Transverse colon (tissue), 4 donors: ENCODE measurements at places on chromosomes 16 and 17. TPM values are rescaled to one million over a fixed set of nuclear protein-coding genes. Genes with fewer than 3 reads are reported as not detected.

Gene PLEKHG4
- total RNA-seq, result 10.6 TPM

Gene PARD6A
- total RNA-seq, result 8.1 TPM

Gene CACNG5
- not detected for total RNA-seq

Gene SLC47A1
- total RNA-seq, result 0.32 TPM

Gene NKD1
- 3.0 TPM for total RNA-seq

Gene CRK
- 55.7 TPM for total RNA-seq

DNA sequence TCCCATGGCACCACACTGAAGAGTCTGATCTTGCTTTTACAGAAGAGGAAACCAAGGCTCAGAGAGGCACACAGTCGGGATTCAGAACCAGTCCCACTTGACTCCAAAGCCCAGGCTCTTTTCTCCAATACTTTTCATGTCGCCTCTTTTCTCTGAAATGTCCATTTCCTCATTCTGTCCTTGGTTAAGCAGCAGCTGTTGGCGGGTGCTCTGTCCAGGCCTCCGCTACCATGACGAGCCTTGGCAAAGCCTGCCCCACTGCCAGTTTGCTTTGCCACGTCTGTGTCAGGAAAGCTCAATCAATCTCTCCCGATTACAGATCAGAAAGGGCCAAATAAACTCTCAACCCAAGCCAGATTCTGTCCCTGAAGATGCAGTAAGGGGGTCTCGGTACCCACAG, 9.1 kb upstream of the CEP295NL start:
- no peak for DNase-seq

- no peak for DNase-seq
Measured at GRCh38 chr17:60039847-60040442, 38.8 kb downstream of the HEATR6 start.

GRCh38 chr17:9402590-9403199, 172.9 kb downstream of the STX8 start:
- peak; percentile 25 for DNase-seq

DNA sequence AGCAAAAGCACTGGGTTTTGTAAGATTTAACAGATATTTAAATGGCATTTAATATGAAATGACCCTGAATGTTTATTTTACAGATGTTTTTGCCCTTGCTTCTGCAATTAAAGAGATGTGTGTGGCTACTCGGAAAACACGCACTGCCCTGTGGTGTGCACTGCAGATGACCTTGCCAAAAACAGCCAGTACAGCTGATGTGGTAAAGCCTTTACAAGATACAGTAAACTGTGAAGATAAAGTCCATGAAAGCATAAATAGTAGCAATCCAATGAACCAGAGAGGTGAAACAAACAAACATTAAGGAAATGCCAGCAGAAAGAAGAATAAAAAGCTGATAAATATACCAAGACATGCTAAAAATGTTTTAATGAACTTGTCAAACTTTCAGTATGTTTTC, 15.7 kb downstream of the CCDC43 start:
- DNase-seq, result no peak

- peak; percentile 74 for DNase-seq
Measured at GRCh38 chr17:58083491-58084316, 485 bp downstream of the DYNLL2 start.

- DNase-seq, result no peak
Measured at GRCh38 chr16:28904828-28905227, 20.2 kb downstream of the RABEP2 start.

- peak; percentile 89 for DNase-seq
Measured at GRCh38 chr17:65100316-65101140, 36.6 kb upstream of the RGS9 start.

DNA sequence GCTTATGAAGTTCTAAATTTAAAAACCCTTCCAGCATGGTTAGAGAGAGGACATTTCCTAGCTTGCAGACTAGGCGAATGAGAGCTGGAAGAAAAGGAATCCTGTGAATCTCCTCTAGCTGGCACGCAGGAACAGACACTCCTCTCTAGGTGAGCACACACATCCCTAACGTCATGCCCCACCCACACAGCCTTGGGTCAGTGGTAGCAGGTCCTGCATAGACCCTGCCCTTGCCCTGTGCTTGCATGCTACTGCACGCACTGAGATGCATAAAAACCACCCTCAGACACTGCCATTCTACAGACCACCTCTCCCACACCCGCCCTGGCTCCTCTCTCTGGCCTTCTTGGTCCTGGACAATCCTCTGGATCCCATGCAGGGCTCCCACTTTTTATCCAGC, 23.5 kb downstream of the CES1 start:
- DNase-seq, result no peak

DNA sequence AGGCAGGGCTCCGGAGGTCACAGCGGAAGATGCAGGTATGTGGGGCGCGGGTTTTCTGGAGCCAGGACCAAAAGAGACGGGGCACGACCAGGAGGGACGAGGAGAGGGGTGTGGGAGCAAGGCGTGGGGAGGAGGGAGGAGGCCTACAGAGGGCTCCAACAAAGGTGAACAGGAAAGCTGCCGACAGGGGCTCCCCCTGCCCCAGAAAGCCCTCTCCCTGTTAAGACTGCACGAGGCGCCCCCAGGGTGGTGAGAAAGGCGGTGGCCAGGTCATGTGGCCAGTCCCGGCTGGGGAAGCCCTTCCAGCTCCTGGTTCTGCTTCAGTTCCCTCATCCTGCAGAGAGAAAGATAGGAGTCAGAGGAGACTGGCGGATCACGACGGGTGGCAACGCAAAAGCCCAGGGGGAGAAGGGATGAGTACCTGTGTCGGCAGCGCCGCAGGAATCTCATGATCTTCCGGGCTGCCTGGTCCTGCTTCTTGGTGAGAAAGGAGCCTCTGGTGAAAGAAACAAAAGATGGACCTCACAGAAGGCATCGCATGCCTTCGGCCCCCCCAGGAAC, 949 bp upstream of the SPAG7 start:
- no peak for DNase-seq

DNA sequence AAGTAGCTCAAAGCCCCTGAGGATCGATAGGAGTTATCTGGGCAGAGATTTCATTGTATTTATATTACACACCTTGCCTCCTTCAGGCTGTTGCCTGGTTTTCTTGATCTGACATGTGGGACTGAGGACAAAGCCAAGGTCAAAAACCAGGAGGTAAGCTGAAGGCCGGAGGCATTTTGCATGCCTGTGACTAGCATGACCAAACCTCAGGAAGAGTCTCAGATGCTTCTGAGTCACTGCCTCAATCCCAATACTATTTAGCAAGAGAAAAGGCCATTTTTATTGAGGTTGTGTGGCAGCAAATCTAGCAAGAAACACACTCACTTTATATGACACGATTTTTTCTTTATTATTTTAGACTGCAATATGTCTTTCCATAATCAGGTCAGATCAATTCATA, 968.1 kb downstream of the CDH11 start:
- DNase-seq, result no peak

- no peak for DNase-seq
Measured at GRCh38 chr16:3057181-3058138, 8.0 kb upstream of the IL32 start.

- no peak for DNase-seq
Measured at GRCh38 chr16:47847220-47847970, 308.4 kb downstream of the ABCC12 start.

GRCh38 chr16:77897129-77897437, 108.7 kb downstream of the VAT1L start:
- DNase-seq, result no peak

- DNase-seq, result no peak
Measured at GRCh38 chr16:86772671-86773353, 194.5 kb downstream of the FOXL1 start.

DNA sequence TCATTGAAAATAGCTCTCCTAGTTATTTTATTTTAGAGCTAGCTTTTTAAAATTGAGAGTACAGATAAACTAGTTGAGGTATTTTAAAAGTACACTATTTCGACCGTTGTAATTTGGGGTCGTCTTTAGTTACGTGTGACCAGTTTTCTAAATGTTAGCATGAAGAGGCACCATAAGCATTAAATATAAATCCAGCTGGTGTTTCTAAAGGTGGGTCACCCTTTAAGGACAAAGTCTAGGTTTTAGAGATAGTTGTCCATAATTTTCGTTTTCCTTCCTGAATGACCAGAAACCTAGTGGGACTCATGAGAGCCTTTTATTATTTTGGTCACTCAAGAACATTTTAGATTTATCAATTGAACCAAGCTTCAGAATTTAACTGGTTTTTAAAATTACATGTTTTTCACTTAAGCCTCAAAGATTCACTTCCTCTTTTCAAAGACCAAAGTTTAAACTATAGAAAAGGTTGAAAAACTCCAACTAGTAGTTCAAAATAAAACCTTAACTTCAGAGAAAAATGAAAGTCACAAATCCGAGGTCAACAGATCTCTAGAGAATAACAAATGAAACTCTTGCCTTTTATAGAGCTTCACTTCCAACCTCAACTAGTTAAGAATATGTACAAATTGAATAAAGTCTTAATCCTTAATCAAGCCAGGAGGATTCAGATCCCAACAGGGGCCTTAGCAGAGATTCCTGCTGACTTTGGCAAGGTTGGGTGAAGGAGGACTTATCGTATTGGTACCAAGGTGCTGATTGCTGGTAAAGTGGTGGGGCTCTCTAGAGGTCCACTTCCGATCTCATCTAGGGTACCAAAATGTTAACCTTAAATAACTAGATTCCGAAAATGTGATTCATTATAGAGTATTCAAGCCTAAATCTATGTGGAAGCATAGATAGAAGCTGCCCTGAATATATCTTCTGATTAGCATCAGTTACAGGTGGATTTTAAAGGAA, 32.5 kb downstream of the PHKB start:
- no peak for DNase-seq
